Cortex of kidney (tissue), 1 donor: ENCODE measurements at places on chromosomes 11 and 22.

DNA sequence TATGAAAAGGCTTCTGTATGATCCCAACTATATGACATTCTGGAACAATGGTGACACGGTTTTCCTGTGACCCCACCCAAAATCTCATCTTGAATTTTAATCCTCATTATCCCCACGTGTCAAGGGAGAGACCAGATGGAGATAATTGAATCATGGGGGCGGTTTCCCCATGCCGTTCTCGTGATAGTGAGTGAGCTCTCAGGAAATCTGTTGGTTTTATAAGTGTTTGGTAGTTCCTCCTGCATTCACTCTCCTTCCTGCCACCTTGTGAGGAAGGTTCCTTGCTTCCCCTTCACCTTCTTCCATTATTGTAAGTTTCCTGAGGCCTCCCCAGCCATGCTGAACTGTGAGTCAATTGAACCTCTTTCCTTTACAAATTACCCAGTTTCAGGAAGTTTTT is 53.1 kb upstream of the TSPAN18 start:
- no peak for DNase-seq

- DNase-seq: no peak
Observed at GRCh38 chr11:118247041-118247440, 5.1 kb downstream of the MPZL3 start.

- DNase-seq: no peak
Observed at GRCh38 chr11:128695539-128696221, 1.8 kb downstream of the FLI1 start.

GRCh38 chr22:26464312-26464711 is 19.3 kb downstream of the HPS4 start:
- no peak for DNase-seq

- no peak for DNase-seq
Observed at GRCh38 chr11:5257296-5257695, 2.7 kb upstream of the HBG2 start.

GRCh38 chr11:74602637-74603556 is 10.5 kb downstream of the POLD3 start:
- DNase-seq: no peak

DNA sequence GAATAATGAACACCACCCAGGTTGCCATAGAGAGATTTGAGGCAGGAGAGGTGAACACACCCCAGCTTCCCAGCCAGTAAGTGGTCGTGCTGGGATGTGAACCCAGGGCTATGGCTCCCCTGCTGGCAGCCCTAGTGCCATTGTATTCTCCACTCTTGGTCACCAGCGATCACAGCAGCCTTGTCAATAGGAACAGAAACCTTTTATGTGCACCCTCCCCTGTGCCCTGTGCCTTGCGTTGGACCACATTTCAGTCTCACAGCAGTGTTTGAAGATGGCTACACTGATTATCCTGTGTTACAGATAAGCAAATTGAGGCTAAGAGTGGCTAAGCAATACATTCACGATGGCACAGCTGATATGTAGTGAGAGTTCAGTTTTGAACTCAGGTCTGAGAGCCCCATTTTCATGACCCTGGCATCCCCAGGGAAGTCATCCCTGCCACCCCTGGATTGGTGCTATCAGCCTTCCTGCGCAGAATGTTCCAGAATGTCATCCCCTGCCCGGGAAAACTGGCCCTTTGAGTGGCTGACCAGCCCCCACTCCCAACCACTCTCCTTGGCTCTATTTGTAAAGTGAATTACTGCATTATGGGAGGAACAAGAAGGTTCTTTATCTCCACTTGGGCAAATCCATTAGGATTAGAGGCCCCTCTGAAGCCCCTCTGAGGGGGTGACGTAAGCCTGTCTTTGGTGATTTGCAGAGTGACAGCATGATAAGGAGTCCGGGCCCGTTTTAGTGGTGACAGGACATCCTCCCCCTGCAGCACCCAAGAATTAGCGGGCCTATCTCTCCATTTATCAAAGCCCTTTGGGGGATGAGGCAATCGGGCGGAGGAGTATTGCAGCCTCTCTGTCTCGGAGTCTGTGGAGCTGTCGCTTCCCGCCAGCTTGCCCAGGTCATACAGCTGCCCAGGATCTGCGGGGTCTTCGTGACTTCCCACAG is 30.9 kb downstream of the SMIM38 start:
- DNase-seq: no peak

DNA sequence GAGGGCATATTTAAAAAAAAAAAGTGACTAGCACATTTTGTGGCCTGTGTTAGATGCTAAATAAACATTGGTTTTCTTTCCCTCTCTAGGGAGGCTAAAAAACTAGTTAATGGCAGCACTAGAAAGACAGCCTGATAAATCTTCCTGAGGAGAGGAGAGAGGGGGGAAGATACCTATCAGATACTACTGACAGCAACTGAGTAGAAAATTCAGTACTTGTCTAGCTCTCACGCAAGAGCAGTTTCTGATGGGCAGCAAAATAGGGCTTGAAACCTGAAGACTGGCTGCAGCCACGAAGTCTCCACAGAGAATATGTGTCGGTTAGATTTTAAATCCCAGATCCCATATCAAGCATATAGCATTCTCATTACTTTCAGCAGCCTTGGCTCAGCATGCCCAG is 388.2 kb downstream of the KCNA4 start:
- no peak for DNase-seq

GRCh38 chr11:16749666-16750065 is 11.2 kb downstream of the C11orf58 start:
- DNase-seq: no peak

- no peak for DNase-seq
Observed at GRCh38 chr11:132639986-132640385, 892.3 kb downstream of the OPCML start.

- DNase-seq: no peak
Observed at GRCh38 chr22:28435140-28435768, 244.4 kb downstream of the TTC28 start.
